ENCODE measurements at places on chromosomes 1 and 21.

DNA sequence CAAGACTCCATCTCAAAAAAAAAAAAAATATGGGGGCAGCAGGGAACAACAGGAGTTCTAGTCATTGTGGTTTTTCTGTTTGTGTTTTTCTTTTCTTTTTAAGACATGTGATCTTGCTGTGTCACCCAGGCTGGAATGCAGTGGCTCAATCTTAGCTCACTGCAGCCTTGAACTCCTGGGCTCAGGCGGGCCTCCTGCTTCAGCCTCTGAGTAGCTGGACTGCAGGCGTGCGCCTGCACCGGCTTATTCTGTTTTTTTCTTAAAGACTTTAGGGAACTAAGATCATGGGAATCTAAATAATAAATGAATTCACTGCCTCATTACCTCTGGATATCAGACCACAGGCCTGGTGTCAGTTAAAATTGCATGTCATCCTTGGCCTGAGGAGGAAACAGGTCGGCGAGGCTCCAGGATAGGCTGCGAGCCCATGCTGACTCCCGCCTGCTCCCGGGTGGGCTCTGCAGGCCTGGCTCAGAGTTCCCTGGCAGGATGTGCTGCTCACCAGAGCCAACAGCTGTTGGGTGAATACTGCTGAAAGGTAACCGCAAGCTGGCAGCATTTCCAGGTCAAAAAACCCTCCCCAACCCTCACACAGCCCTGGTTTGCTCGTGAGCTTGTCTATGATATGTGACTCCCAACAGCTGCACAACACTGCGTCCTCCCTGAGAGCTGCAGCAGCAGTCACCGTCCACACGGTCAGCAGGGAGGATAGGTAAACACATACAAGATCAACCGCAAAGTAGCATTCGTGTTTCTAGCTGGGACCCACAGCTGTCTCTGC, 58.1 kb downstream of the SCCPDH start:
- DNase-seq, result peak; percentile 64

- no peak for DNase-seq
Measured at GRCh38 chr1:116379674-116380498, 6.8 kb downstream of the ATP1A1 start.

DNA sequence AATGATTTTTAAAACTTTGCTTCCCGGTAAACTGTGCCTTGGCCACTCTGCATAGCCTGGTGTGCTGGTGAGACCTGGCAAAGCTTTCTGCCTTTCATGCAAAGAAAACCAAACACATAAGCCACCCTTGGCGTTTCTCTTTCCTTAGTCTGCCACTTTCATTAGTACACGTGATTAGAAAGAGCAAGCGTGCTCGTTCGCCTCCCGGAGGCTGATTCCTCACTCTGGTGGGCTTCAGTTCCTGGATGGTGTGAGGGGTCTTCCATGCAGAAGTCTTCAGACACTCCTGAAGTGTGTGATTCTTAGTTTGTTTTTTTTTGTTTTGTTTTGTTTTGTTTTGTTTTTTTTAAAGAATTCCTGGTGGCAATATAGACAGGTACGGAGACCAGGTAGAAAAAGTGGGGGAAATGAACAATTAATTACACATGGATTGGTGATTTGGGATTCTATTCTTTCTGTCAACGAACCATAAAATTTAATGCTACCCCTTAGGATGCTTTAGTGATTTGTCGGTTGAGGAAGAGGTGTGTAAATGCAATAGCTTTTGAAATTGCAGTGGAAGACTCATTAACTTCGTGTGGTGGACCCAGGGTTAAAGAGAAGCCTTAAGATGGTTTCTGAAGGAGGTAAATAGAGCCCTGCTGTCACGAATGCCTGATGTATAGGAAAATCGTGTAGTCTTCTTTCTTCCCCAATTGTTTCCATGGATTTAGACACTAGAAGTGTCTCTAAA, 2.1 kb downstream of the GALNT2 start:
- no peak for DNase-seq

DNA sequence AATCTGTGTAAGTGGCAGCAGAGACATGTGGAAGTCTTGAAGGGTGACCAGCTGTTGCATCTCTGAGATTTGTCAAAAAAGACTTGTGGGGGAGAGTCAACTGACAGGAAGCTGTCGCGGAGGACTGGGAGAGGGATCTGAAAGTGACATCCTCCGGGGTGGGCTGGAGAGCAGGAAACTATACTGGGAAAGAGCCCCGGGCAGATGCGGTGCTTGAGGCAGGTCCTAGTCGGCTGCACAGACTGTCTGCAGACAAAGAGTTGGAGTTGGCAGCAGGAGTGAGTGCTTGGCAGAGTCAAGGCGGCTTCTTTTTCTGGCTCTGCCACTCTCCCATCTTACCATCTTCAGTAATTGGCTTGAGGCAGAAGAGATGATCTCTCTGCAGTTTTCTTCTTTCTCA, 294.0 kb upstream of the C1orf87 start:
- no peak for DNase-seq

GRCh38 chr1:198167436-198167934, 10.7 kb downstream of the NEK7 start:
- peak; percentile 66 for DNase-seq

DNA sequence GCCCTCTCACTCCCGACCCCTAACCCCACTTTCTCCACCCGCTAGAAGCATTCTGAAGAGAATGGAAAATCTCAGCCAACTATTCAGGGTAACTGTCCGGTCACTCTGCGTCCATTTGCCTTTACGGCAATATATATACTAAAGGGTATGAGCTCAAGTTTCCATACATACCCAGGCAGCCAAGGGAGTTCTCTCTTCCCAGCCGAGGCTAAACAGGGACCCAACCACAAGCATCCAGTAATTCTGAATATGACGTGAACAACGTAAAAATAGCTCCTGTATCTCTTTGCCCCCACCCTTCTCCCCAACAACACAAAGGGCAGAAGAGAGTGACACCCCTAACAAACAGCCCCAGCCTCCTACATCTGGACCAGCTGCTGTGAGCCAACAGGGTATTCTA, 67.7 kb downstream of the SSBP3 start:
- no peak for DNase-seq

- DNase-seq, result no peak
Measured at GRCh38 chr1:81409262-81409661, 391.5 kb upstream of the ADGRL2 start.

DNA sequence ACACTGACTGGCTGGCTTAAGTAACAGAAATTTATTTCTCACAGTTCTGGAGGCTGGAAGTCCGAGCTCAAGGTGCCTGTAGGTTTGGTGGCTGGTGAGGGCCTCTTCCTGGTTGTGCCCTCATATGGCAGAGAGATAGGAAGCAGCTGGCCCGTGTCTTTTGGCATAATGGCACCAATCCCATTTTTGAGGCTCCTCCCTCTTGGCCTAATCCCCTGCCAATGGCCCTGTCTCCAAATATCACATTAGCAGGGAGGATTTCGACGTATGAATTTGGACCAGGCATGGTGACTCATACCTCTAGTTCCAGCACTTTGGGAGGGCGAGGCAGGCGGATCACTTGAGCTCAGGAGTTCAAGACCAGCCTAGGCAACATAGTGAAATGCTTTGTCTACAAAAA, 37.4 kb downstream of the AGPAT3 start:
- DNase-seq, result no peak

DNA sequence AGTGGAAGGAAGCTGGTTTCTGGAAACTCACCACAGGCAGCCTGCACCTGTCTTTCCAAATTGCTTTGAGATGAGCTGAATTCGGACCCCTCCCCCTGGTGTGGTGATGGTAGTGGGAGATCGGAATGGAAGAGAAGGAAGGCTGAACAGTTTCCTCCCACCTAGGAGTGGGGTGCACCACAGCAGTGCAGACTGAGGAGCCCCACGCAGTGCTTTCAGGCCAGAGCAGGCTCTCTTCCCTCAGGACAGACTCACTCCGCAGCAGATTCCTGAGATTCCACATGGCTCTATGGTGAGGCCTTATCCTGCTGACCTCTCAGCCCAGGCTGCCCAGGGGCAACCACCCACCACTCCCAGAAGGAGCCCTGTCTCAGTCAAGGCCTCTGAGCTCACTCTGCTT, 80.9 kb downstream of the ATP1A1 start:
- no peak for DNase-seq

DNA sequence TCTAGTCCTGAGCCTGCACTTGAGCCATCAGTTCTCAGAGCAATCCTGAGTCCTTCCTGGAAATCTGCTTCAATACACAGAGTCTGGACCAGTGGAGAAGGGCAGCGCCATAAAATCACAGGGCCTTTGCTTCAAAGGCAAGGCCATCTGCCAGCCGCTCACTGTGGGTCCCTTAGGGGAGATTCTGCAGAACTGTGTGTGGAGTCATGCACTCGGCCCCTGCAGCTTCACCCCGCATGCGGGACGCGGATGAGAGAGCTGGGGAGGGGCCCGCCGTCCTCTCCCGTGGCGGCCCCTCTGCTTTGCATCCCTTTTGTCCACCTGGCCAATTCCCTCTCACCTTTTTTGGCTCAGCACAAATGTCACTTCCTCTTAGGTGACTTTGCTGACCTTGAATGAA, 311.2 kb upstream of the VAMP3 start:
- no peak for DNase-seq

DNA sequence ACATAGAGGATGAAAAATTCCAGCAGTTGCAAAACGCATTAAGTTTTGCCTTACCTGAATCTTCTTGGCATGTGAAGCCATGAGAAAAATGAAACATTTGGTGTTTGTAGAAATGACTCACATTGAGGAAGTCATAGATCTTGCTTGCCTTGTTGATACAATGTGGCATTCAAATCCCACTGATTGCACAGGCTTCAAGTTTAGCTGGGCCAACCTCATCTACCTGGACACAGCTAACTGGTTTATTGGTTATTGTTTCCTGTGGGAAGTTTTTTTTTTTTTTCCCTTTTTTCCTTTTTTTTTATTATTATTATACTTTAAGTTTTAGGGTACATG, 168.9 kb upstream of the C21orf91 start:
- peak; percentile 1 for DNase-seq

DNA sequence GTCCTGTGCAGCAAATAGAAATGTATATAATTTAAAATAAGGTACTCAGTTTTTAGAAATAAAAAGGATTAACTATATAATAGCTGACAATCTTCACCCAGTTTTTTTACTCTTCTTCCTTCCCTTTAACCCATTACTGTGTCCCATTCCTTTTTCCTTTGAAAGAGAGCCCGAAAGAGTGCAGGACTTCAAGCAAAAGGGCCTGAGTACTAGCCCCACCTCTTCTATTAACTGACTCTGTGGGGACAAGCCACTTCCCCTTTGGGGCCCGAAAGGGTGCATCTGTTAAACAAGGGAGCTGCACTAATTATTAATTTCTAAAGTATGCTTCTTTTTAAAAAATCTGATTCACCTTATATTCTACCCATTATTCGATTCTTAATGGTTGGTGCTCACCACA, 3.3 kb downstream of the USP24 start:
- no peak for DNase-seq

GRCh38 chr1:83058327-83058726, 940.6 kb downstream of the TTLL7 start:
- DNase-seq, result no peak

- DNase-seq, result no peak
Measured at GRCh38 chr1:162726555-162726954, 63.9 kb upstream of the HSD17B7 start.

GRCh38 chr1:1543706-1544099, 3.3 kb upstream of the TMEM240 start:
- peak; percentile 20 for DNase-seq

GRCh38 chr1:115142616-115143015, 53.3 kb upstream of the TSPAN2 start:
- no peak for DNase-seq

DNA sequence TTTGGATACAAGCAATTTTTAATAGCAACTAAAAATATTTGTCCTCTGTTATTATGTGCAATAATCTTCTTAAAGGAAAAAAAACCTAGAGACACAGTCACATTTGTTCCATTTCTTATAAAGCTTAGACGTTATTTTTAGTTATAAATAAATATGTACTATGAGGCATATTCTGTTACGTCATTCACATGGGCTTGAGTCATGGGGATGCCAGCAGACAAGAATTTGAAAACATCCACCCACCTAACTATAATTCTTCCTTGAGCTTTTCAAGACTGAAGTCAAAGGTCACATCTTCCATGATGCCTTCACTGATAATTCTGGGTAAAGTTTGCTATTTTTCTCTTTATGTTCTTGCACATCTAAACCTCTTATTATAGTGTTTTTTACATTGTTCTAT, 268.8 kb downstream of the KCTD3 start:
- no peak for DNase-seq

GRCh38 chr1:208013210-208013609, 102.3 kb upstream of the CD34 start:
- no peak for DNase-seq

DNA sequence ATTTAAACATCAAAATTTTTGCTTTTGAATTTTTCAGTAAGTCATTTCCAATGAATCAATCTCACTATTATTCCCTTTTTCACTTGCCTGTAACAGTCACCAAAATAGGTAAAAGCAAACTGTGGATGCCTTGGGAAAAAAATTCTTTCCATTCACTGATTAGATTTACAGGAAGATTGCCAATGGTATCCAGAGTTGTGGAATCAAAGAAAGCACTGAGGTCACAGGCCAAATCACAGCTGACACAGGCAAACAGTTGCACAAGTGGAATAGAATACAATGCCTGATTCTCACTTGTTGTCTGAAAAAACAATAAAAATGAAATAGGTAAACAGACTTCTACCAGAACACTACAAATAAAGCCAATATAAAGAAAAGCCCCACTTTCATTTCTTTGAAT, 48.4 kb downstream of the LTN1 start:
- DNase-seq, result no peak

GRCh38 chr1:197954718-197955418, 37.7 kb downstream of the LHX9 start:
- DNase-seq, result peak; percentile 51

- DNase-seq, result no peak
Measured at GRCh38 chr1:186782791-186783190, 46.0 kb upstream of the PLA2G4A start.

GRCh38 chr1:205972491-205973168, 29.4 kb upstream of the SLC26A9 start:
- no peak for DNase-seq

DNA sequence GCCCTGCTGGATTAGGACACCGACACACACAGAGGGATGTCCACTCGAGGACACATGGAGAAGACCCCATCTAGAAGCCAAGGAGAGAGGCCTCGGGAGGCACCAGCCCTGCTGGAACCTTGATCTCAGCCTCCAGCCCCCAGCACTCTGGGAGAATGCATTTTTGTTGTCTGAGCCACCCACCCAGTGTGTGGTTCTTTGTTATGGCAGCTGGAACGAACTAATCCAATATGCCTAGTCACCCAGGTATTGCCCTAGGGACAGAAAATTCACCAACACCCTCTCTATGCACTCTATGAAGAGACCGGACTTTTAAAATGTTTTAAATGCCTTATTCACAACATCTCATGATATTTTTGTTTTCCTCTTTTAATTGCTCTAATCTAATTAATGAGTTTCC, 117.4 kb downstream of the CRYAA start:
- DNase-seq, result no peak

- DNase-seq, result no peak
Measured at GRCh38 chr1:234525099-234525799, 46.3 kb upstream of the TARBP1 start.

GRCh38 chr1:204511366-204511765, 4.8 kb upstream of the MDM4 start:
- DNase-seq, result no peak

DNA sequence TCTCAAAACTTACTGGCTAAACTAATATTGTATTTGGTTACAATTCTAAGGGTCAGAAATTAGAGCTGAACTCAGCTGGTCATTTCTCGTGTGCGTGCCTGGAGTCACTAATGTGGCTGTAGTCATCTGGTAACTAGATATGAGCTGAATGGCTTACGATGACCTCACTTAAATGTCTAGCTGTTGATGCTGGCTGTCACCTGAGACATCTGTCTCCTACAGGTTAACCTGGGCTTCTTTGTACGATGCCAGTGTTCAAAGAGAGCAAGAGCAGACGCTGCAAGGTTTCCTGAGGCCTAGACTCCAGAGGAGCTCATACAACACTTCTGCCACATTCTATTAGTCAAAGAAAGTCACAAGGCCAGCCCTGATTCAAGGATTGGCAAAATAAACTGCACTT, 17.1 kb upstream of the ALG6 start:
- no peak for DNase-seq

Measured in kidney tubule cell (primary cell).